CD4-positive, alpha-beta T cell treated with Interleukin-6 at 100 ng/mL for 8 hours (primary cell): ENCODE measurements at places on chromosomes 7 and 10.

DNA sequence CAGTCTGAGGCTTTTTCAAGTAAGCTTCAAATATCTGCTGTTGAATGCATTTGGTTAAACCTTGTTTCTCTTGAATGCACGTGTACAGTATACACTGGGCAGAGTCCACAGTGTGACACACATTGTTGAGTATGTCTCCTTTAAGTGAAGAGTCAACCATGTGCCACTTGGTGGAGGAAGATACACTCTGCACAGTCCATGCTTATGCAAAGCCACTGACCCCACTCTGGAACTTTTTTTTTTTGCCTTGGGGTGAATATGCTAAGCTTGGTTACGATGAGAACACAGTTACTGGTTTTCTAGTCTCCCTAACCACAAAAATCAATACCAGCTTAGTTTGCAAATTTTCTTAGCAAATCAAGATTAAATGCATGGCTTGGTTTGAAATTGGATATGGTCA is 186.8 kb upstream of the VIPR2 start:
- no peak for DNase-seq

DNA sequence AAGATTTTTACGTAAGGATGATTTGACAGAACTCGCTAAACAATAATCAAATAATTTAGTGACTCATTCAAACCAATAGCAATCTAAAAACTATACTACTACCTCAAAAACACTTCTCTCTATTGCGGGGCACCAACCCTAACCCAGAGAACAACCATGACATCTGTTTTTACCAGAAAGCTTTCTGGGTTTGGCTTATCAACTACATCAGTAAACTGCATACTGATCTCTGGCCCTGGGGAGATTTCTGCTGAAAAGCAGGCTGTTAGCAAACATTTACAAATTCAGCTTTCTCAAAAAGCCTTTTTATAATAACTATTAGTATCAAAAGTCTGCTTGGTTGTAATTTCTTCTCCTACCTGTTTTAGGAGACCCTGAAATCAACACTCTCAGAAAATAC is 144.5 kb upstream of the ZWINT start:
- DNase-seq = no peak

DNA sequence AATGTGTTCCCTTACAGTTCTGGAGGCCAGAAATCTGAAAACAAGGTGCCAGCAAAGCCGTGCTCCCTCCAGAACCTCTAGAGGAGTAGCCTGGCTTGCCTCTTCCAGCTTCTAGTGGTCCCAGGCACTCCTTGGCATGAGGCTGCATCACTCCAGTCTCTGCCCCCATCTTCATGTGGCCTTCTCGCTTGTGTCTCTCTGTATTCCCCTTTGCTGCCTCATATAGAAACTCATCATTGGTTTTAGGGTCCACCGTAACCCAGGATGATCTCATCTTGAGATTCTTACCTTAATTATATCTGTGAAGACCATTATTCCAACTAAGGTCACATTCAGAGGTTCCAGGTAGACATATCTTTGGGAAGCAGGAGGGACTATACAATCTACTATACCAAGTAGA is 182.4 kb downstream of the SKIDA1 start:
- no peak for DNase-seq

- no peak for DNase-seq
These were observed 111.5 kb downstream of the PRPF18 start for GRCh38 chr10:13698217-13698616.

GRCh38 chr7:157056246-157056645 is 45.8 kb upstream of the MNX1 start:
- no peak for DNase-seq

DNA sequence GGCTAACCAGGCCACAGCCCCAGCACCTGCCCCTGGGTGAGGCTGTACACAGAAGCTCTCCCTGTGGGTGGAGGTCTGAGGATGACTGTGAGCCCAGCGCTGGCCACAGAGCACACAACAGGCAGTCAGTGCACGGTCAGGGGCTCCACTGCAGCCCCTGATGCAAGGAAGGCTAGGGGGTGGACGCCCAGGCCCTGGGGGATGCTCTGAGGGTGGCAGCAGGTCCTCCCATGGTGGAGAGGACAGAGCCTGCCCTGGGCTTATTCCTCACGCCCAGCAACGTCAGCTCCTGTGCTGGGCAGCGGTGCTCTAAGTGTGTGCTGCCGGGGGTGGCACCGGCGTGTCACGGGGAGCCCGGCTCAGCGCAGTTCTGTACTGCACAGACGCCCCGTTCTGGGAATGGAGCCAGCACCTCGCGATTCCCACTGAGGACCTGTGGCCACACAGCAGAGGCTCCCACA is 223.2 kb downstream of the MAD1L1 start:
- no peak for DNase-seq

DNA sequence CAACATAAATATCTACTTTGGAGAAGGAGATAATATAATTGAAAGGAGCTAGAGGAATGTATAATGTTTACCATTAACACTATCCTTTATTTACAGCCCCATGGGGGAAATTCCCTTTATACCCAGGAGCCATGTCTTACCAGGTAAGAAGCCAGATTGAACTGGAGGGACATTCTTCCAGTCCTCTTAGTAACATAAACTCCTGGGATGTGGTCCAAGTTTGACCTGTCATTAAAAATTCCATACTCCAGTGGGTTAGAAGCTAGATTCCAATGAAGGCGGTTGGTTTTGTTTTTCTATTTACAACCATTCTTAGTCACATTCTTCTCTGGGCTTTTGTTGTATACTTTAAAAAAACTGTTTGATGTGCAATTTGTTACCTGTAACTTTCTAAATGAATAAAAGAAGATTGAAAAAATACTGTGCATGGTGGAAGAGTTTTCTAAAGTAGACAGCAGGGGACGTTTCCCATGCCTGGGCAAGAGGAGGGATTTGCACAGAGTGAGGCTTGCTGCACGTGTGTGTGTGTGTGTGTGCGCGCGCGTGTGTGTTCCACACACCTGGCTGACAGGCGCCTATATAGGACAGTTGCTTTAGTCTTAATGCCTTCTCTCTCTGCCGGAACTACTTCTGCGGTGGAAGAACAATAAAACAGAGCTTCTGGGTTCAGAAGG is 2.0 kb downstream of the PLCE1 start:
- no peak for DNase-seq

- DNase-seq = no peak
These were observed 302.0 kb downstream of the ETV1 start for GRCh38 chr7:13687500-13687899.

DNA sequence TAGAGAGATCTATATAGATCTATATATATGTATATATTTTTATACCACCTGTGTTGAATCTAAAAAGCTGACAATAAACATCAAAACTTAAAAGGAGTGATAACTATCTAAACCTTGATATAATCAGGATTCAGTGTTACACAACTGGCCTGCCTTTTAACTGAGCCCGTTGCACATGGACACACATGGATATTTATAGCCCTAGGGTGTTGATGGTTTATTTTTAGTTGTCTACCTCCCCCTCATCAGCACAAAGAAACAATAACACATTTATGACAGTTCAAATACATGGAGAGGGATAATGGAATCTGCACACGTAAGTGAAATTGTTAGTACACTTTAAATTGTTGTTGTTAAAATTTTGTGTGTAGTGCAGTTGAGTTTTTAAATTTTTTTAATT is 336.9 kb downstream of the ZNF248 start:
- no peak for DNase-seq

- DNase-seq = no peak
These were observed 22.4 kb downstream of the DNAJC12 start for GRCh38 chr10:67815571-67816059.

DNA sequence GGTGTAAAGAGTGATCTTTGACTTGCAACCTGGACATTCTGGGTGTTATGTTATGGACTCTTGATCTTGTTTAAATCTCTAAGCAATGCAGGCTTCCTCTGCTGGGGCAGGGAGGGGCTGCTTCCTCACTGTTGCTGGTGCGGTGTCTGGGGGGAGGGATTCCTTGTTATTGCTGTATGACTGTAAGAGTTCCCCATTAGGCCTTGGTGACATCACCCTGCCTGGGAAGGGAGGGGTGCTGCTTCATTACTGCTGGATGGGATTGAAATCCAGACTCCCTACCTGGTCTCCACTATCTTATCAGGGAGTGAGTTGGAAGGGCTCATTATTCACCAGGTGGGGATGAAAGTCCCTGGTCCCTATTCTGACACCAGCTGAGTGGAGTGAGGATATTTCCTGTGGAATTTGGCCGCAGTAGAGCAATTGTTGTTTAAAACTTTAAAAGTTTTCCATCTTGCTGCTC is 8.8 kb downstream of the OGDH start:
- DNase-seq = peak; percentile 40

DNA sequence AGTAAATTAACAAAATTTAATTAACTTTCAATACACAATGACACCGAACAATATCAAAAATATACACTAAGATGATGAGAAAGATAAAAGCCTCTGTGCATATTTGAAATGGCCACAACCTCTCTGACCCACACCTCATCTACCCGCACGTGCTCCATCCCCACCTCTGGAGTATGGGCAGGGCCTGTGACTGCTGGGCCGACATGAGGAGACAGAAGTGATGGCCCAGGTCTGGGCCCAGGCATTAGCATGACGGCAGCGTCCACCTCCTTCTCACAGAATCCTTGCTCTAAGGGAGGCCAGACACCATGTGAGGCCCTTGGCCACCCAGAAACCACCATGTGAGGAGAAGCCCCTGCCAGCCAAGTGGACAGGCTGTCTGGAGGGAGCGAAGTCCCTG is 122.1 kb upstream of the RNF32 start:
- no peak for DNase-seq

DNA sequence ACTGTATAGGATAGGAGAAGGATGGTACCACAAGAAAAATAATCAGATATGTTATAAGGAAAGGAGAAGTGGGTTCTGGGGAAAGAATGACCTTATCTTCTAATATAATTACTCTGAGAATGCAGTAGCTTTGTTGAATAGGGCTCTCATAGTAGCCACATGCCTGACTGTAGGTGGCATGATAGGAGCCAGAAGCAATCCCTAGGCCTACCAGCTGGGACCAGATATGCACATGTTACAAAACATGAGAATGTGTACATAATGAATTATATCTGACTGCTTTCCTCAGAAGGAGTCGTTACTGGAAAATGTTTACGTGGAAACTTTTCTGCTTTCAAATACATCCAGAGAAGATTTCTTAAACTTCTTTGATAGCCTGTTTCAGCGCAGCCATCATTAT is 53.2 kb upstream of the FAM3C start:
- no peak for DNase-seq

GRCh38 chr7:29113384-29114102 is 32.8 kb downstream of the CPVL start:
- DNase-seq = peak; percentile 4

- DNase-seq = no peak
These were observed 1009.7 kb upstream of the CELF2 start for GRCh38 chr10:10007957-10008356.

DNA sequence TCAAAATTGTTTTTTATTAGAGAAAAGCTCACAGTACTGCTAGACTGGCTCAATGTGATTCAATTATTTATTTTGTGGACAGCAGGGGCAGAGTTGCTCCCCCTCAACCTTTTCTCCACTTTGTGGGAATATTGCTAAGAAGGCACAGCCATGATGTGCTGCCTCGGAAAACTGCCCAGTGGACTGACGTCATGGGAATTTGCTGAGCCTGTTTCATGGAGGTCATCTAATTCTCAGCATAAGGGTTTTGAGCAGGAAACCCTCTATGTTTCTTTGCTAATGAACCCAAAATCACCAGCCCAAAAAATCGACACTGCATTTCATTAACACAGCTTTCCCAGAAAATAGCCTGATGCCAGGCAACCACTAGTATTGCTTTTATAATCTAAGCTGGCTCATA is 228.8 kb upstream of the FAM3C start:
- DNase-seq = no peak

DNA sequence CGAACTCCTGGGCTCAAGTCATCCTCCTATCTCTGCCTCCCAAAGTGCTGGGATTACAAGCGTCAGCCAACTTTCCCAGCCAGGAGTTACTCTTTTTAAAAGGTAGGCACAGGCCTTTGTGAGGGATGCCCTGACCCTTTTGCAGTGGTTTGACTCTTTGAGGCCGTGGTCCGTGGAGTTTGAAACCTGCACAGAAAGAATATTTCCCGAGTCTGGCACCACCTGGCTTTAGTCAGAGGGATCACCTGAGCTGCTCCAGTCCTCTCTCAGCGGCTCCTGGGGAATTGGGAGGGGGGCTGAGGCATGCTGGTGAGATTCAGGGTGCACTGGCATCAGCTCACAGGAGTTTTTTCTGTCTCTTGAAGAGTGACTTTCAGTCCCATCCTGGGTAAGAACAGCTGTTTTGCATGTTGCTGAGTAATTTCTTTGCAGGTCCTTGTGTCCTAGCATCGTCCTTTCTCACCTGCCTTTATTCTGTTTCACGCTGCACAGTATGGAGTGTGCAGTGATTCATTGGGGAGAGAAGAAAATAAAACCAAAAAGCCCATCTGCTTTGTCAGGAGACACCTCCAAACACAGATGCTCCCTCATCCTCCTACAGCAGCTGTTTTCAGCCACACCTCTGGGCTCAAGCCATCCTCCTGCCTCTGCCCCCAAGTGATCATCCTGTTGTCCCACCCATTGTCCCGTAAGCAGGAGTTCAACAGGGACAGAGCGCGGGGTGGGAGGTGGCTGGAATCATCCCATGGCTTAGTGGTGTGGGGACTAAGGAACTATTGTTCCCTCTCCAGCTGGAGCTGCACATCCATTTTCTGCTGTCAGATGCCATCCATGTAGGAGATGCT is 284.7 kb downstream of the CAMK1D start:
- no peak for DNase-seq

DNA sequence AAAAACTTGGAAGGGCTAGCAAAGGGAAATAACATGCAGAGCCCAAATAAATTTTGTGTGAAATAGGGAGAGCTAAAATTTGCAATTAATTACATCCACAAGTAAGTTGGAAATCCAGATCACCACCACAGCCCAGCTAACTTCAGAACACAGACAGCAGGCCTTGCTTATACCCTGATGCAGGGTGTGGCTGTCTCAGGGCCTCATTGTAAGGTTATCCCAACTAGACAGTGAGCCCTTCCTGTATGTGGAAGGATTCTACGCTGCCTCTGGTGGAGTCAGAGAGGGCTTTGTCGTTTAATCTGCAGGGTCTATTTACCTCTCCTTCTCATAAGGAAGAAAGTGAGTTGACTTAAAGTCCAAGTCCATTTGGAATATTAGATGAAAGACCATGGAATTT is 181.0 kb upstream of the TCF7L2 start:
- DNase-seq = no peak

DNA sequence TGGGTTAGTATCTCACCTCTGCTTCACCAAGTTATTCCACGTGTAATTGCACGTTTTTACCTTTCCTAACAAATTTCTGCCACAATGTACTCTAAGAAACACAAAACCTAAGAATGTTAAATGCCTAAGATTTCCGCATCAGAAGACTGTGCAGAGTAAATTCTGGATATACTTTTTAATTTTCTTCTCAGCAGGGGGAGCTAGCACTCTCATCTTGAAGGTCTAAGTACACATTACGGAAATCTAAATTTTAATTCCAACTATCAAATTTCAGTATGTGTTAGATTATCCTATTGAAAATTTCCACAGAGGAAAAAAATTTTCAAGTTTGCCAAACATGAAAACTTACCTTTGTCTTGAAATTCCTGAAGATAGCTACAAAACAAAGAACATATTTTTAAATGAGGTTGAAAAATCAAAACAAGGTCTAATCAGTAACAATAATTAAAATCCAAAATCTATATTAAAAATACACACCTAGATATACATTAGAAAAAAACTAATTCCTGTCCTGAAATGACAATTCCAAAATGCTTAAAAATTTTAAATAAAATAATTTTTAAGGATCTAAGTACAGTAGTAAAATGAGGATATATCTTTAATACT is 10.5 kb downstream of the SKAP2 start:
- DNase-seq = peak; percentile 14
